Activated B cell treated with CpG ODN at 0.5 μM for 24 hours (primary cell): ENCODE measurements at places on chromosomes 5 and 9.

DNA sequence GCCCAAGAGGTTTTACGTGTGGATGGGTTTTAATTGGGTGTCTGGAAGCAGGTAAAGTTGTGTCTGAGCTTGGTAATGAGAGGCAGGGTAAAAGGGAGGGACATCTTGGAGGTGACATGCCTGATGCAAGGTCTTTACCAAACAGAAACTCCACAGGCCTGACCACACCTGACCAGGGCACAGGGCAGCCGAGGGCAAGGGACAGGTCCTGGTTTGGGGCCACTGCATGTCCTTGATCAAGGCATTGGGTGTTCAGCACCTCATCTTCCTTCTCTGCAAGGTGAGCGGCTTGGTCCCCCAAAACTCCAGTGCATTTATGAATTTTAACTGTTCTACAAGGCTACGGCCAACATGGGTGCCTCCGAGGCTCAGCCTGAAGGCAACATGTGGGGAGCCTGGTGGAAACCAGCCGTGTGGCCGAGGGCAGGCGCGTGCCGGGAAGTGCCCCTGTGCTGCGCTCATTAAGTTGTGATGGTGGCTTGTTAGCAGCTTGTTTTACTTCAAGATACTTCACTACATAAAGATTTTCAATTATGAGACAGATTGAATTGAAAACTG is 30.7 kb upstream of the LPCAT1 start:
- DNase-seq: no peak

DNA sequence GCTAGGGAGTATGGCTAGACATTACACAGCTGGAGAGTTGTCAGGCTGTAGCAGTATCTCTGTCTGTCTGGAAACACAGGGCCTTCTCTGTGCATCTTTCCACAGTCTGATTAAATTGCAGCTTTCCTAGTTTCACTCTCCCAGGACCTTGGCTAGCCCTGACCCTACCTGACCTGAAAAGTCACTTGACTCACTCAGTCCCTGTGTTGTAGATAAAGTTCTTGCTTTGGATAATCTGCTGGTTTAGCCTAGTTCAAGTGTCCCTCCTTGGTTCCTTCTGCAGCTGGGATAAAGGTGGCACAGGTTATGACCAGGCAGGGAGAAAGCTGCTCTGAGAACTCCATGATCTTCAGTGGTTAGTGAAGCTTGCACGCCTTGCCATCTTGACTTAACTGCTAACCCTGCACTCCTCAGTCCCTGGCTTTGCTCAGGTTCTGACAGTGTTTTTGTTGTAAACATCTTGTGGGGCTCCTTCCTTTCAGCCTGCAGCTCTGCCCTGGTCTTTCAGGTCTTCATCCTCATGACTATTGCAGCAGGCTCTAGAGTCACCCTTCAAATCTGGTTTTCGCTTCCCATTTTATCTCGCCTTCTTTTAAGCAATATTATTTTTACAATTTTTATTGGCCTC is 101.0 kb downstream of the PIP5K1B start:
- no peak for DNase-seq

- no peak for DNase-seq
Measured at GRCh38 chr9:110337727-110338126, at the start of gene TXNDC8. TXNDC8 (minus strand) TSS chr9:110337863.

- DNase-seq: no peak
Measured at GRCh38 chr5:148858106-148858505, 31.7 kb downstream of the ADRB2 start.

DNA sequence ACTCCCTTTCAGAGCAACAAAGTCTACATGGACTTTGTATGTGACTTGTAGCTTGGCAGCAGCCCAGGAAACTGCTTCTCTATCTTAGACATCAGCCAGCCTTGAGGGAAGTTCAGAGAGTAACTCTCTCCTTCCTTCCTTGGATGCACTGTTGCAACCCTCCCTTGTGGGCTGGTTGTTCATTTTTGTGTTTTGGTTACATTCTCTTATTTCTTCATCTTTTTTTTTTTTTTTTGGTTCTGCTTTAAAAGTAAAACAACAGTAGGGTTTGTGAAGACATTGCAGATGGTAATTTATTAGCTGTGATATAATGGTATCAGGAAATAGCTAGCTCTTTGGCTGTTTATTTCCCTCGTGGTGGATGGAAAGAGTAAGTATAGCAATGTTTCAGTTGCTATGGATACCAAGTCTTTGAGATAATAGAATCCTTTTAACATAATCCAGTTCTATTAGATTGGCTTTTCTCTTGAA is 97.9 kb upstream of the MAMDC2 start:
- no peak for DNase-seq

GRCh38 chr5:80964919-80965318 is 4.8 kb downstream of the RASGRF2 start:
- no peak for DNase-seq

- no peak for DNase-seq
Measured at GRCh38 chr5:149638136-149638535, 56.8 kb downstream of the ARHGEF37 start.

- DNase-seq: no peak
Measured at GRCh38 chr5:54273715-54274114, 36.7 kb downstream of the ARL15 start.

GRCh38 chr5:142512043-142513042 is 173.5 kb downstream of the FGF1 start:
- no peak for DNase-seq

DNA sequence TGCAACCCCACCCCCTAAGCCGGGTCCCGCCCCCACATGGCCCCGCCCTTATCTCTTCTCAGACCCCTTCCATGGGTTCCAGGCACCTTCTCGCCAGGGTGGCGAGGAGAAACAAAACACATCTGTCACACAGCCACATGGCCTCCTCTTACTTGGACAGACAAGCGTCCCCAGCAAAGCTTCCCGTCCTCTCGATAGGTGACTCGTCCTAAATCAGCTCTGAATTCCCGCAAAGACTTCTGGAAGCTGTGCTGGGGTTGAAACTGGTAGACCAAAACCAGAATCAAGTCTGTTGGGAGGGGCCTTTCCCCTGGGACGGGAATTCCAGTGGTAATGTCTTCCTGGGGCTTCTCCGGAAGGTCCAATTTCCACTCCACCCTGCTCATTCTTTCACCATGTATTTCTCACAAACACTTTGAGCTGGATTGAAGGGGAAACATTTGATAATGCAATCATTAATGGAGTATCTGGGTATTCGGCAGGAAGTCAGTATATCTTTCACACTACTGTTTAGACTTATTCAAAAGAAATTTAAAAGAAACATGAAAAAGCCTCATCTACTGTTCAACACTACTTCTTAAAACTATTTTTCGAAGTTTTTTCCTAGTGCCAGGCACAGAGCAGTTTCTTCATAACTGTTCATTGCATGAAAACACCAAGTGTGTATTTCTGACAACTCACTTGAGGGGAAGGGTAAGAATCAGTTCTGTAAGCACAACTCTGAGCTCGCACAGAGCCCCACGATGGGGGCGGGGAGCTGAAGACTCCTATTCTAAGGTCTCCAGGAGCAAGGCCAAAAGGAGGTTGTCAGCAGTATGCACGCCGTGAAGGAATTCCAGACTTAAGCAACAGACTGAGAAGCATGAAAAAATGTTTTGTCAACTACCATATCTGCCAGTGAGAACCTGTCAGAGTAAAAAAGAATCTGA is 644 bp upstream of the CTNNAL1 start:
- DNase-seq: no peak

DNA sequence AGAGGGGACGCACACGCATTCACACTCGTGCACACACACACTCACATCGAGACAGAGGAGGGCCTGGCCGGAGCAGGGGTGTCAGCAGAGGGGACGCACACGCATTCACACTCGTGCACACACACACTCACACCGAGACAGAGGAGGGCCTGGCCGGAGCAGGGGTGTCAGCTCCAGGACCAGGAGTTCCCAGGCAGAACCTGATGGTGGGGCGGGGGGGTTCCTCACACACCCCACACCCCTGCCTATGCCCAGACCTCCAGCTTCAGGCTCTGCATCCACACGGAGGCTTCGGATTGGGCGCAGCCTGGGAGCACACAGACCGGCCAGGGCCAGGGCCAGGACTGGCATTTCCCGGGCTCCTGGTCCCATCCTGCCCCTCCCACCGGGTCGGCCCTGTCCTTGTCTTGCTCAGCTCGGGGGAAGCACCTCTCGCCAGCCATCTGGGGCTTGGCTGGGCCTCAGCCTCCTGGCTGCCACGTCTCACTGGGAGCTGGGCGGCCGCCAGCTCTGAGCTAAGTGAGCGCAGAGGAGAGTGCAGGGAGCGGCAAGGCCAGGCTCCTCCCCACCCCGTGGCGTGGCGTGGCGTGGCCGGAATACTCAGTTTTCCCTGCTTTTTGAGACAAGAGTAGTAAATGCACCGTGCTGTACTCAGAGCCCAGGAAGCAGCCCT is 31.3 kb downstream of the ADAMTS2 start:
- DNase-seq: no peak

- no peak for DNase-seq
Measured at GRCh38 chr5:91643797-91644196, 260.7 kb upstream of the ARRDC3 start.

DNA sequence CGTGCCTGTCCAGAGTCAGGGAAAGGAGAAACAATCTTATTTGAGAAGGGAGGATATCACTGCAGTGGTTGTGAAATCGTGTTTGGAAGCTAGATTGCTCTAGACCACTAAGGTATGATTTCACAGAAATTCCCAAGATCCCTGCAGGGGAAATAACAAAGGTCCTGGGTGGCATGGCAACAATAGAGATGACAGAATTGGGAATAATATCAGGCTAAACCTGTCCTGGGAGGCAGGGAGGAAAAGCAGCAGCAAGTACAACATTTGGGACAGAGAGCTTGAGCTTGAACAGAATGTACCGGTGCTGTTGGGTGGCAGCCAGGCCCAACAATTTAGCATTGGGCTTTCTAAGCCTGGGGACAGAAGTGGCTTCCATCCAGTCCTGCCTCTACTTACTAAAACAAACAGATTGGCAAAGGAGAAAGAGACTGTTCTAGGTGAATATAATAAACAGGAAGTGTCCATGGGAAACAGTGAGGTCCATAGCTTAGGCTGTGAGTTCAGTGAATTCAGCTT is 17.0 kb upstream of the ARHGAP26 start:
- no peak for DNase-seq

DNA sequence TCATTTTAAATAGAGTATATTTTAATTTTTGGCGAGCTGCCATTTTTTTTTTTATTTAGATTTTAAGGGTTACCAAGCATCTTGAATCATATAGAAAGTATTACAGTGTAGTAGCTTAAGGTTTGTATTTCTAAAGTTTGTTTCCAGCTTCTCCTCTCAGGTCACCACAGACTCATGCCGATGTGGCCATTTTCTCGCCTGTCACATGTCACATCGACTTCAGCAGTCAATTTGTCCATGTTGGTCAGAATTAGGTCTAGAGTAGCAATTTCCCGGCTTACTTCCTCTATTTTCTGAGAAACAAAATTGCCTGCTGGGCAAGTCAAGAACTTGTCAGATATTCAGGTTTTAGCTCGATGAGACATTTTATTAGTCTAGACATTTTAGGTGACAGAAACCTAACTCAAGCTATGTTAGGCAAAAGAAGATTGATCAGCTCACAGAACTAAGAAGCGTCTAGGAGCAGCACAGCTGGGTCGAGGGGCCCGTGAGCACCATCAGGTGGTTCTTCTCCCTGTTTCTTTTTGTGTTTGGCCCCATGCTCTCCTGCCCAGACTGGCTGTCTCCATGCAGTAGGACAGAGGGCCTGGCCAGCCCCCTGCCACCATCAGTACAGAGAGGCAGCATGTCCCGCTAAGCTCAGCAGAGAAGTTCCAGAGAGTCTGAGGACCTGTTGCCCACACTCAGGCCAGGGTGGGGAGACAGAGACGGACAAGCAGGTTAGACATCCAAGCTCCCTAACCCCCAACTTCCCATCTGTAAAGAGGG is 48.4 kb upstream of the AFAP1L1 start:
- DNase-seq: no peak

DNA sequence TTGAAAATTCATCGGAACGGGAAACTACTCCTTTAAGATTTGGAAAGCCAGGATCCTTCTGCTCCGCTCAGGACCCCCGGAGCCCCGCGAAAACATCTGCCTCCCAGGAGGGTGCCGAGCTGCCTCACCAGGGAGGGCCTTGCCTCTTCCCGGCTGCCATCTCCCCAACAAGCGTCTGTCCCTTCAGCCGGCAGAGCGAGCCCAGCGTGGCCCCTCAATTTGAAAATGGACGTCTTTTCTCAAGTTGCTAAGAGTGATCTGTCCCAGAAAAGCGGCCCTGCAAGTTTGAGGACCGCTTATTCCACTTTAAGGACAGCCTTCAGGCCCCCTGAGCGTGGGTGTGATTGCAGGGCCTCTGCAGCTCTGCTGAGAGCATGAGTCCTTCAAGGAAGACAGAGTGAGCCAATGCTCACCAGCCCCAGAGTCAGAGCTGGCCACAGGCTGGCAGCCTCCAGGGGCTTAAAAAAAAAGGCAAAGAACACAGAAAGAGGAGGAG is 101.3 kb downstream of the PHF2 start:
- DNase-seq: peak; percentile 9

DNA sequence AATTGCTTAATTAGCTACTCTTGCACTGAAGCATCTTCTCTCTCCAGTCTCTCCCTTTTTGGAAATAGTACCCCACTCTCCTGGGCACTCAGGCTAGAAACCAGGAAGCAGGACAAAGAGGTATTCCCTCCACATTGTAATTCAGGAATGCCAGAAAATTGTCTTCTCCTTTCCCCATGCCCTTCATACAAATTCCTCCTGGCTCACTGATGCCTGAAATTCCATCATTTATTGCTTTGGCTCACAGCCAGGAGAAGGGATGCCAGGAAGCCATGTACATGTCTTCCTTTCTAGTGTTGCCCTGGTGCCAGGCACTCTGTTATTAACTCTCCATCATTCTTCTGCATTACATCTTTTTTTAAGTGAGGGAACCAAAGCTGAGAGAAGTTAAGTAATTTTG is 716.5 kb upstream of the C9orf72 start:
- no peak for DNase-seq

GRCh38 chr5:16489322-16489791 is 23.8 kb upstream of the ZNF622 start:
- no peak for DNase-seq
